ENCODE measurements at places on chromosomes 3 and 15.

DNA sequence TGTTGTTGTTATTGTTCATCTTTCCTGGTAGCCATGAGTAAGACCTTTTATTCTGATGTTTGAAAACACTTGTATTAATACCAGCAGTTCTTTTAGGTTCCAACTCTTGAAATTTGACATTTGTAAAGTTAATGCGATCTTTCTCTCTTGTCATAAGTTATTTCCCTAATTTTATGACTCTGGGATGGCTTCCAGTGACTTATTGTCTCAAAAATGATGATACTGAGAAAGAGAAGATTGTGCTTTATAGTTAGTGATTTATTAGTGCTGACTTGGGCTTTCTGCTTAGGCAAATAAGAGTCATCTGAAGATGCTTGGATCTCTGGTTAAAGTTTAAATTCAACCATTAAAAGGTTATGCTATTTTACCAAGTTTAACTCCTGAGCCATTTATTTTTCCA is 715.2 kb downstream of the GRM7 start:
- no peaks in the 10 kb centered on the region for H3K27me3 ChIP-seq
- no peak overlapping the region for H3K27ac ChIP-seq
- H3K4me3 ChIP-seq: no peak overlapping the region
- H3K36me3 ChIP-seq: no peaks in the 10 kb centered on the region

- peak; percentile 80 for DNase-seq
- H3K27me3 ChIP-seq: peaks cover 5% of the 10 kb centered on the region
- no peaks in the 10 kb centered on the region for H3K36me3 ChIP-seq
- peak within 1 kb of the TSS; percentile 100 for H3K27ac ChIP-seq
- peaks cover 24% of the 10 kb centered on the region for H3K4me1 ChIP-seq
- H3K4me3 ChIP-seq: peak within 1 kb of the TSS; percentile 96
Observed at GRCh38 chr15:40593588-40594428, at the start of gene KNL1. Gene KNL1, plus strand, starts transcription at chr15:40594249. Its CDS starts 8,683 bp downstream, at chr15:40602932.

DNA sequence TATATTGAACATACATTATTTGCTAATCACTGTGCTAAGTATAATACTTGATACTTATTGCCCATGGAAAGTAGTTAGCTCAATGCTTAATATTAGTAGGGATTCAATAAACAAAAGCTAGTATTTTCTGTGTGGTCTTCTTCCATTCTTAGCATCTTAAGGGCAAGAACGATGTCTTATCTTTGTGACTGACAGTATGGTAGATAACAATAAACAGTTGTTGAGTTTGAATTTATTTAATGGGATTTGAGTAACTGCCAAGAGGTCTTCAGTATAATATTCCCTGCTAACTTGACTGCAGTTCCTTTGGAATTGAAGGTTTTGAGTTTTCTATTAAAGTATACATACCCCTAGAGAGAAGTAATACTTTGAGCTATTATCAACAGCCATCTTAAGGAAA is 70.1 kb downstream of the ZNF609 start:
- no peaks in the 10 kb centered on the region for H3K27me3 ChIP-seq
- peak overlapping the region; percentile 45 for H3K27ac ChIP-seq
- peaks cover 18% of the 10 kb centered on the region for H3K36me3 ChIP-seq

DNA sequence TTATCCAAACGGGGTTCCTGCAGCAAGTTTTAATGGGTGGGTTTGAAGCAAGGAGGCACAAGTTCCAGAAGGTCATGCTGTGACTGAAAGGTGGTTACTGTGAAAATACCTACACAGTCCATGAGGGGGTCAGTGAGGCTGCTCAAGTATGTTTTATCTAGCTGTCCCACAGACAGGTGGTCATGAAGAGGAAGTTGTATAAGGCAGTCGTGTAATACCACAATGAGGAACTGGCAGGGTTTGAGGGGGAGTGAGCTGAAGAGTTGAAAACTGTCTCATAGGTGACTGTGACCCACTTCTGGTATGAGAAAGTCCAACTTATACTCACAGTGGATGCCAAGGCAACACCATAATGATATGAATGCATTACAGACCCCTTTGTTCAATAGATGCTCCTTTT is 856.8 kb downstream of the OTOL1 start:
- peaks cover 4% of the 10 kb centered on the region for H3K4me1 ChIP-seq
- H3K4me3 ChIP-seq: no peak overlapping the region
- H3K27me3 ChIP-seq: no peaks in the 10 kb centered on the region
- no peak overlapping the region for H3K27ac ChIP-seq
- no peak for DNase-seq

DNA sequence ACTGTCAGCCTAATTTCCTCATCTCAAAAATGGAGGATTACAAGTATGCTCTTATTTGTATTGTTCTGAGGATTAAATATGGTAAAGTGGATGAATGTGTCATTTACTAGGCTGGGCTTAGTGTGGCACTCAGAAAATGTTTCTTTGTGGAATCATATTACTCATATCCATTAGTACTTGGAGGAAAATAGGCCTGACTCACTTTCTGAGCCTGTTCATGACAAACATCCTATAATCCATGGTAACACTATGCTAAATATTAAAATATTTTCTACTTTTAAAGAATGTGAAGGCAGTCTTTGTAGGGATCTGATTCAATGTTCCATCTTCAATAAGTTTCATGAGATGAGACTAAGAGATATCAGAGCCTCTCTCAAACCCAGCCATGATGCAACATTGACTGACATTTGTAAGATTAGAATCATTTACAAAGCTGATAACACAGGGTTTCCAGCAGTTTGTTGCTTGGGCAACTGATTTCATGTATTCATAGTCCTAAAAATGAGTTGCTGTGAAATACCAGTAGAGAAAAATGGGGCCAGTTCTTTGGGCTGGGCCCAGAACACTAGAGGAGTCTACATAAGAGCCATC is 1048.5 kb downstream of the NTRK3 start:
- H3K36me3 ChIP-seq: no peaks in the 10 kb centered on the region
- H3K27ac ChIP-seq: no peak overlapping the region
- H3K27me3 ChIP-seq: no peaks in the 10 kb centered on the region
- no peak for DNase-seq

- DNase-seq: no peak
- no peak overlapping the region for H3K4me3 ChIP-seq
- peaks cover 4% of the 10 kb centered on the region for H3K27me3 ChIP-seq
- H3K4me1 ChIP-seq: peaks cover 4% of the 10 kb centered on the region
- H3K36me3 ChIP-seq: no peaks in the 10 kb centered on the region
- H3K27ac ChIP-seq: no peak overlapping the region
Observed at GRCh38 chr3:76646921-76647562, 392.9 kb upstream of the ROBO2 start.

- no peak overlapping the region for H3K4me3 ChIP-seq
- no peaks in the 10 kb centered on the region for H3K36me3 ChIP-seq
- peaks cover 20% of the 10 kb centered on the region for H3K4me1 ChIP-seq
- H3K27me3 ChIP-seq: no peaks in the 10 kb centered on the region
Observed at GRCh38 chr3:18124501-18124900, 300.6 kb downstream of the SATB1 start.

- H3K4me3 ChIP-seq: no peak overlapping the region
- H3K4me1 ChIP-seq: peaks cover 24% of the 10 kb centered on the region
- no peaks in the 10 kb centered on the region for H3K36me3 ChIP-seq
- H3K27ac ChIP-seq: no peak overlapping the region
Observed at GRCh38 chr15:71109130-71109529, 6.1 kb upstream of the THSD4 start.

GRCh38 chr3:151611419-151611818 is 122.3 kb upstream of the AADACL2 start:
- DNase-seq: no peak
- H3K36me3 ChIP-seq: no peaks in the 10 kb centered on the region
- no peak overlapping the region for H3K4me3 ChIP-seq
- no peaks in the 10 kb centered on the region for H3K27me3 ChIP-seq

DNA sequence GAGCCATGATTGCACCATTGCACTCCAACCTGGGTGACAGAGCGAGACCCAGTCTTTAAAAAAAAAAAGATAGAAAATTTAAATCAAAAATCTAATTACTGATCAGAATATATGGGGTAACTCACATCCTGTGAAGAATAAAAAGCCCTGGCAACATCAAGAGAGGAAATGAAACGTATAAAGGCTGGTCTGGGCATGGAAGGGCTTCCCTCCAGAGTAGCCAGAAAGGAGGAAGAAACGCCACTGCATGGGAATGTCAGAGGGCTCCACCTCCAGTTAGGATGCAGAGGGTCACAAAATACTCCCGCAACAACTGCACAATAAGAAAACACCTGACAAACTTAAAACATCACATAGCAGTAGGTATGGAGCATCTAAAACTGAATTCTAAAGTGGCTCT is 4.9 kb upstream of the IQCF1 start:
- peaks cover 4% of the 10 kb centered on the region for H3K36me3 ChIP-seq
- no peaks in the 10 kb centered on the region for H3K4me1 ChIP-seq
- H3K4me3 ChIP-seq: no peak overlapping the region
- H3K27me3 ChIP-seq: peaks cover 2% of the 10 kb centered on the region
- H3K27ac ChIP-seq: no peak overlapping the region
- no peak for DNase-seq

- DNase-seq: no peak
- no peaks in the 10 kb centered on the region for H3K36me3 ChIP-seq
- no peaks in the 10 kb centered on the region for H3K27me3 ChIP-seq
- no peaks in the 10 kb centered on the region for H3K4me1 ChIP-seq
- no peak overlapping the region for H3K27ac ChIP-seq
Observed at GRCh38 chr3:157467200-157467599, 30.6 kb downstream of the PTX3 start.
